EH (cell line): ENCODE measurements at places on chromosomes 3 and 15.
A peak's percentile ranks its signal among the peaks of the same experiment; 100 is the strongest.

DNA sequence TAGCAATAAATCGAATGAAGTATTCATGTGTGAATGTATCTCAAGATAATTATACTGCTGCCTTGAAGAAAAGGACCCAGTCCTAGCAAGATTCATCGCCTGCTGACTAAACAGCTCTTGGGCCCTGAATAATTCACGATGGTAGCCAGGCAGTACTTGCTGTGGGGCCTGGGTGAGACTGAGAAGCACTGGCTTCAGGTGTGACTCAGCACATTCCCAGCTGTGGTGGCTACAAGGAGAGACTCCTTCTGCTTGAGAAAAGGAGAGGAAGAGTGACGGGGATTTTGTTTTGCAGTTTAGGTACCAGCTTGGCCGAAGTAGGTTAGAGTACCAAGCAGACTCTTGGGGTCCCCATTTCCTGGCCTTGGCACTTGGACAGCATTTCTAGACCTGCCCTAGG is 47.6 kb upstream of the CD200R1L start:
- DNase-seq: peak; percentile 20

- peak; percentile 62 for DNase-seq
Measured at GRCh38 chr3:188126276-188126675, 27.7 kb upstream of the LPP start.

DNA sequence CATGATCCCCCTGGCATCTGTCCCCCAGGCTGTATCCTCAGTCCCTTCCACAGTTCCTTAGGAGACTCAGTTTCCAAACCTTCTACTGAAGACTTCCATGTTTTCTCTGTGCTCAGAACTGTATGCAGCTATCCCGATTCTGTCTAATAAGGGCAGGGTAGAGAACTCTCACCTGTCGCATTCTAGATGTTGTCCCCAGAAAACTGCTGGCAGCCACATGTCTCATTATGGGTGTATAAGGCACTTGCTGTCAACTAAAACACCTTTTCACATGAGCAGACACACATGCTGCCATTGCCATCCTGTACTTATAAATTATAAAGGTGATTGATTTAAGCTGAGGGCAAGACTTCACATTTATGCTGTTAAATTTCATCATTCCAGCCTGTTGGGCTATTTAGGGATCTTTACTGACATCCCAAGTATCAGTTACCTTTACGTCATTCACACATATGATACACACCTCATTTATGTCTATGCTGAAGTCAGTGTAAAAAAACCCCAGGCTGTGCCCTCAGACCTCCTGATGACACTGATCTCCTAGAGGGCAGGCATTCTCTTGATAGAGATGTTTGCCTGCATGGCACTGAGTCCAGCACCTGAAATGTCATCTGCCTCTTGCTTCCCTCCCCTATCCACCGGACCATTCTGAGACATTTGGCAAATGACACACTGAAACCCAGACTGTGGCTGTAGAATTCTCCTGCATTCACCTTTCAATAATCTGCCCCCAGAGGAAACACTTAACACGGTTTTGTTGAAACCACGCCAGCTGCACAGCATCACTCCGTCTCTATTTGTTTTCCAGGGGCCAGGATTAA is 35.8 kb downstream of the BTD start:
- DNase-seq: no peak

GRCh38 chr15:64574301-64575017 is 114.1 kb downstream of the ZNF609 start:
- DNase-seq: peak; percentile 70

DNA sequence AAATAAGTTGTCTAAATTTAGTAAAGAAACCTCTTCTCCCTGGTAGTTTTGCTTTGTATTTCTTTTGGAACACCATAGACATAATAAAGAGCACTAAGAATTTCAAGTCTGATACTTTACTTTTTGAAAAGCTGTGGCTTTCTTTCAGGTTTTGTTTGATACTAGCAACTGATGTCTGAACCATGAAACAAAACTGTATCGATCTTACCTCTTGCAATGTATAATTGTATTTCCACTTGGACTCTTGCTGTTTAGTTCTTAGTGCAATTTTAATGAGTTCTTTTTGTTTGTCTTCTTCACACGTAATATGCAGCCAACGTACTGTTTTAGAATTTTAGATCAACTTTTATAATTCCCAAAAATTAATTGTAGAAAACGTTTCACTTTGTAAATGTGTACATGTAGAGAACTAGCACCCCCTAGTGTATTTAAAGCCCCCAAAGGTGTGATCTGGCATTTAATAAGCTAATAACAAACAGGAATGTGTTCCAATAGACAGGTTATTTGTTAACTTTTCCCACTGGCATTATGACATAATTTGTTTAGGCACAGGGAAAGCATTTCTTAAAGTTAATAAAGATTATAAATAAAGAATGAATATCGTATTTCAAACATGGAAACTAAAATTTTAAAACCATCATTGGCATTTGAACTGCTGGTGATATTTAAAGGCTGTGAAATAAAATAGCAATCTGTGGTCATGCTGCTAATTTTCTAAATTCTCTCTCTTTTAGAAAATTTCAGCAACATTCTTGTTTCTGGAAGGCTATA is 289.1 kb upstream of the DNAJC19 start:
- no peak for DNase-seq

GRCh38 chr3:181699171-181699903 is 12.4 kb upstream of the SOX2 start:
- DNase-seq: no peak

DNA sequence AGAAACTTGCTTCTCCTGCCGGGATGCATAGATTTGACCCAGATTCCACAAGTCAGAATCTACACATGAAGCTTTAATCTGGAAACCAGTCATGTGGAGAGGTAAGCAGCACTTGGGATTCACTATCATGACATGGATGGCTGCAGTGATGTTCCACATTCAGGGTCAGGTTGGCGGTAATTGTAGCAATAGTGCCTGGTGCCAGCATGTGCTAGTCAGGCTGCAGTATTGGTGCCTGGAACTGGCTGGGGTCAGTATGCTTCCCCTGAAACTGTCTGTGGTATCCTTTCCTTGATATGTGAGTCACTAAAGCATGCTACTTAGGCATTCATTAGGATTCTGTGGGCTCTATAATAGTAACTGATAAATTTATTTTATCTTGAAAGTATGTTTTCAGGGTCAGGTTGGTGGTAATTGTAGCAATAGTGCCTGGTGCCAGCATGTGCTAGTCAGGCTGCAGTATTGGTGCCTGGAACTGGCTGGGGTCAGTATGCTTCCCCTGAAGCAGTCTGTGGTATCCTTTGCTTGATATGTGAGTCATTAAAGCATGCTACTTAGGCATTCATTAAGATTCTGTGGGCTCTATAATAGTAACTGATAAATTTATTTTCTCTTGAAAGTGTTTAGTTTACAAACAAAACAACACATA is 1439.2 kb downstream of the ZPLD1 start:
- DNase-seq: no peak

GRCh38 chr3:155185631-155186071 is 105.5 kb downstream of the MME start:
- peak; percentile 75 for DNase-seq

DNA sequence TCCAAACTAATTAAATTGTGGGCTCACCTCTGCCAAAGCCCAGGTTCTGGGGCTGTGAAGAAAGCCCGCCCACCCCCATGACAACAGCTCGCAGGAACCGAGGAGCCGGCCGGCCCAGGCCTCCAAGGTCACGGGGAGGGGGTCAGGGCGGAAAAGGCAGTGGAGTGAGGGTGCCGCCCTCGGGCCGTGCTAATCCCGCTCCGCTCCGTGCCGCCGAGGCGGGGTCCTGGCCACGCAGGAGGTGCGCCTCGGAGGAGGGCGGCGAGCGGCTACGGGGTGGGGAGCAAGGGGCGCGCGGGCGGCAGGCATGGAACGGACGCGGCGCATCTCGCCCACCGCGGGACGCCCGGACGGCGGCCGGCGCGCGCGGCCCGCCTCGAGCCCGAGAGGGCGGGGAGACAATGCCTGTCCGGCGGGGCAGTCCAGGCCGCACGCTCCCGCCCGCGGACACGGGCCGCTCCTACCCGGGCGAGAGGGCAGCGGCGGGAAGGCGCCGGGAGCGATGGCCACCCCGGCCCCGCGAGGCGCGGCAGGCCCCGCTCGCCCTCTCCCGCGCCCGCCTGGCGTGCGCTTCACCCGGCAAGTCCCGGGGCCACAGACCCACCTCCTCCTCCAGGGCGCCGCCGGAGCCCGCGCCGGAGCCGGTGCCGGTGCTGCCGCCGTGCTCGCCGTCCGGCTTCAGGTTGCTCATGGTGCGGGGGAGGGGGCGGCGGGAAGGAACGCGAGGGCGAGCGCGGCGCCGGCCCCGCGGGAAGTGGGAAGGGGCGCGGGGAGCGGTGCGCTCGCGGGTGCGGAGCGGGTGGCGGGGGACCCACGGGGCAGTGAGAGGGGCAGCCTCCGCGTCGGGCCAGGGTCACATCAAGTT is 528 bp downstream of the RBPMS2 start:
- peak; percentile 27 for DNase-seq

- DNase-seq: no peak
Measured at GRCh38 chr3:107910713-107911259, 180.0 kb downstream of the CD47 start.

DNA sequence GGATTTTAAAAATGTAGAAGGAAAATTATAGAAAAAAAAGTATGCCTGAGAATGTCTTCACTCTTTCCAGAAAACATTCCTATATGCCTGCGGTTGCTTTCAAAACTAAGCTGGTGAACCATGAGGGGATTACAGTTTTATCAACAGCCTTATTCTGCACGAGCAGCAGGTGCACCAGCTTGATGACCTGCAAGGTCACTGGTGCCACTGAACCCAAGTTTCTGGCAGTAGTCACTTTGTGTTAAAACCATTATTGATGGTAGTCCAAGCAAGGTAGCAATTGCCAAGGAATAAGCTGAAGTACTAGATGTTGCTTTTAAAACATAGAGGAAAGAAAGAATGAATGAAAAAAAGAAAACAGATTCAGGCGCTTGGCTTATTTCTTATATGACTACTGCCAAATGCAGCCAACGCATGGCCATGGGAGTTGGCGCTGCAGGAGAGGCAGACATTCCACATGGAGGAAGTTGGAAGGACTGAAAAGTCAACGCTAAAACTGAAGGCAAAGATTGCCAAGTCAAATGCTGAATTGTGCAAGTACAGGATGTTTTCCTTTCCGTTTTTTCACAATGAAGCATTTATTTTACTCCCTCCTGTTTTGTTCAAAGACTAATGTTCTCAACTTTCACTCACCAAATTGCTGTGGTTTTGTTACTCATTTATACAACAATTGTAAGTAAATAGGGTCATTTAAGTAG is 601.4 kb downstream of the CADM2 start:
- no peak for DNase-seq

- no peak for DNase-seq
Measured at GRCh38 chr3:71718072-71718471, 7.1 kb downstream of the EIF4E3 start.

- DNase-seq: peak; percentile 75
Measured at GRCh38 chr3:52056521-52056967, at the start of gene DUSP7. TSS of gene DUSP7 (minus strand) at chr3:52056571. CDS start at chr3:52056366, 205 bp downstream.

DNA sequence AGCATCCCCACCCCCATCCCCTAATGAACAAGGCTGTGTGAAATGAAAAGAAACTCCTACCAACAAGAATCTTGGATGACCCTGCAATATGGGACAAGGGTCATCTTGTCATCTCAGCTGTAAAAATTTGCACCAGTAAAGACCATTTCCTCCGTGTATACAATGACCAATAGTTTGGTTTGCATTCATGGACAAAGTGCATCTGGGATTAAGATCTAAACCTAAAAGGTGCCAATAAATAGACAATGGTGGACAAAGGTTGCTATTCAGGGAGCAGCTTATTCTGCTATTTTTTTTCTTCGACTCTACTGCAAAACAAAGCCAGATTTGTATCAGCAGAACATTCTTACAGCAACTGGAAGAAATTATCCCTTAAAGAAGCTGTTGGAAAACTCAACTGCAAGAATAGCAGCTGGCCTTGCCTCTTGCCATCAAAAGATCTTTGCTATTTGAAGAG is 8.0 kb downstream of the MGLL start:
- DNase-seq: no peak

DNA sequence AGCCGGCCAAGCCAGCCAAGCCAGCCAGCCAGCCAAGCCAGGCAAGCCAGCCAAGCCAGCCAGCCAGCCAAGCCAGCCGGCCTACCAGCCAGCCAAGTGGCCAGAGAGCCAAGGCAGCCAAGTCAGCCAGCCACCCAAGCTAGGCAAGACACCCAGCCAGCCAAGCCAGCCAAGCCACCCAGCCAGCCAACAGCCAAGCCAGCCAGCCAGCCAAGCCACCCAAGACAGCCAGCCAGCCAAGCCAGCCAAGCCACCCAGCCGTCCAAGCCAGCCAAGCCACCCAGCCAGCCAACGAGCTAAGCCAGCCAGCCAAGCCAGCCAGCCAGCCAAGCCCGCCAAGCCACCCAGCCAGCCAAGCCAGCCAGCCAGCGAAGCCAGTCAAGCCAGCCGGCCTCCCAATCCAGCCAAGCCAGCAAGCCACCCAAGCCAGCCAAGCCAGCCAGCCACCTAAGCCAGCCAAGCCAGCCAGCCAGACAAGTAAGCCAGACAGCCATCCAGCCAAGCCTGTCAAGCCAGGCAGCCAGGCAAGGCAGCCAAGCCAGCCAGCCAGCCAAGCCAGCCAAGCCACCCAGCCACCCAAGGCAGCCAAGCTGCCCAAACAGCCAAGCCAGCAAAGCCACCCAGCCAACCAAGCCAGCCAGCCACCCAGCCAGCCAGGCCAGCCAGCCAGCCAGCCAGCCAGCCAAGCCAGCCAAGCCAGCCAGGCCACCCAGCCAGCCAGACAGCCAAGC is 200.5 kb downstream of the GOLGA6L6 start:
- DNase-seq: no peak

- DNase-seq: peak; percentile 29
Measured at GRCh38 chr3:99012051-99012450, 110.6 kb upstream of the DCBLD2 start.

DNA sequence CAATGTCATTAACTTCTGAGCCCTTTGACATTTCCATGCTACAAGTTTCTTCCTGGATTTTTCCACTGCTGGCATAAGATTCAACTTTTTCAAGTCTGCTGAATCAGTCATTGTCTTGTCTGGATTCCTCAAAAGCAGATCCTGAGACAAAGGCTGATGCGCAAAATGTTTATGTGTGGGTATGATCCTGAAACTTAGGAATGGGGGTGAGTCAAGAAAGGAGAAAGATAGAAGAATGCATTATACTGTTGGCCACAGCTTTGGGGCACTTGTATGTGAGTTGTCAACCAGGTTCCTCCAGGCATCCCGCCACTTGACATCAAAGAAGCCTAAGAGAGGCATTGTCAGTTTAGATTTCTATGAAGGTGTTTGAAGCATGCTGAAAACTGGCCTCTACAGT is 50.4 kb downstream of the FOXB1 start:
- DNase-seq: no peak

- no peak for DNase-seq
Measured at GRCh38 chr15:70723122-70723422, 40.3 kb downstream of the UACA start.

GRCh38 chr3:10758304-10759037 is 57.6 kb upstream of the SLC6A11 start:
- DNase-seq: peak; percentile 75

GRCh38 chr3:74648107-74648506 is 33.6 kb upstream of the CNTN3 start:
- DNase-seq: no peak

- no peak for DNase-seq
Measured at GRCh38 chr3:43892061-43892460, 201.3 kb downstream of the ABHD5 start.
